ENCODE measurements at places on chromosomes 5 and 9.

GRCh38 chr5:136038635-136039034, 9.8 kb downstream of the TGFBI start:
- no peak for DNase-seq

DNA sequence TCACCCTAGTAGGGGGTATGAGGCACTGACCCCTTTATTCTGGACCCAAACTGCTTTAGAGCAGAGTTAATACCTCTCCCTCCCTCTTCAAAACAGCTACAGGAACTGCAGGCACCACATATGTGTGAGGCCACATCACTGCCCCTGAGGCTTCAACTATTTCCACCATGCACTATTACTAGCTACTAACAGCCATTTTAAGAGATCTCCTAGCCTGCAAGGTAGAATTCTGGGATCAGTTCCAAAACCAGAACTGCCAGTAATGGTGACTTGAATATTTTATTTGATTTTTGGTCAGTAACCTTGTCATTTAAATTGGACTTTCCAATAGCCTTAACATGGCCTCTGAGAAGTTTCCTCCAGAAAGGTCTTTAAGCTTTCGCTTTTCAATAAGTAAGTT, 55.3 kb upstream of the FSD1L start:
- no peak for DNase-seq

DNA sequence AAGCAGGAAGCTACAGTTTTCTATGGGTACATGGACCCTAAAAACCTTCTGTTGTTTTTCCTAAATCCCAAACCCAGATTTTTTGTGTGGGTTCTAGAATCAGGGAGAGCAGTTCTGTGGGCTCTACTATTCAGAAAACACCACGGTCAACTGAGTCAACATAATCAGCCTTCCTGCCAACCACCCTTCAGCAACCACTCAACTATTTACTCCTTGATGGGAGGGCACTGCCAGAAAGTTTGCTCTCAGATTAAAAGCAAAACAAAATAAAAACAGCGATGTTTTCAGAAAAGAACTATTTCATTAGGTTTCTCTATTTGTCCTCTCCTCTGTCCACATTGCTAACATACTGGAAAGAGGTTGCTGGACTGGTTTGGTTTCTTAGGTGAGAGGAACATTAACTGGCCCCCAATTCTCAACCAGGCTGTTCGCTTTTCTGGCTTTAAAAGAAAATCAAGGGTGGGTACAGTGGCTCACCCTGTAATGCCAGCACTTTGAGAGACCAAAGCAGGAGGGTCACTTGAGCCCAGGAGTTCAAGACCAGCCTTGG, 72.3 kb downstream of the GCNT1 start:
- no peak for DNase-seq

DNA sequence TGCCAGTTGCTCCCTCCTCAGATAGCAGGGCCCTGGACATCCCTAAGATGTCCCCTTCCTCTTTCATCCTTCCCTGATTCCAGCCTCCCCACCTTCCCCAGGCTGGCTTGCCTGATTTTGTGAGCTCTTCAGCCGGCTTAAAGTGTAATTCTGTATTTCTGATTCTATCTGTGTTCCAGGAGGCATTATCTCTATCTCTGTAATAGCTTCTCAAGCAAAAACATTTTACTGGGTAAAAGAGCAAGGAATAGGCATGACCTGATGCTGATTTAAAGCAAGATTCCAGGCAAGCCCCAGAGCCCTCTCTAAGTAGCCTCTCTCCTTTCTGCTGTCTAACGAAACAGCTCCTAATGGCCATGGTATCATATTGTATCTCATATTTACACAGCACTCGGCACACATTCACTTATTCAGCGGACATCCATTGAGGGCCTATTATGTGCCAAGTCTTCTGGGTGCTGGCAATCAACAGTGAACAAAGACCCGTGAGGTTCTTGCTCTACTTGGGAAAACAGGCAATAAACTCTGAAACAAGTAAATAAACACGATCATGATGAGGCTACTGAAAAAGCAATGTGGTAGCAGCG, 100.9 kb upstream of the MSX2 start:
- peak; percentile 14 for DNase-seq

DNA sequence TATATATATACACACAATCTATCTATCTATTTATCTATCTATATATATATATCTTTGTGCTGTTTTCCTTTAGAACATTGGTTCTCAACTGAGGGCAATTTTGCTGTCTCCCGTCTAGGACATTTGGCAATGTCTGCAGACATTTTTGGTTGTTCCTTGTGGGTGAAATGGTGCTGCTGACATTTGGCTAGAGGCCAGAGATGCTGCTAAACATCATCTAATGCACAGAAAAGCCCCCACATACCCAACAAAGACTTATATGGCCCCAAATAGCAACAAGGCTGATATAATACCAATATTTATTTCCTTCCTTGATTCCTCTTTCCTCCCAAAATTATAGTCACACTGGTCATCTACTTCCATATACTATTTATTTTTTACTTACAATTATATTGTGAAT, 197.5 kb downstream of the TRPM3 start:
- DNase-seq: no peak

- peak; percentile 69 for DNase-seq
These were observed 33.2 kb downstream of the MED27 start for GRCh38 chr9:132046456-132046855.

GRCh38 chr5:171874234-171874633, 88.6 kb downstream of the SMIM23 start:
- DNase-seq: no peak

DNA sequence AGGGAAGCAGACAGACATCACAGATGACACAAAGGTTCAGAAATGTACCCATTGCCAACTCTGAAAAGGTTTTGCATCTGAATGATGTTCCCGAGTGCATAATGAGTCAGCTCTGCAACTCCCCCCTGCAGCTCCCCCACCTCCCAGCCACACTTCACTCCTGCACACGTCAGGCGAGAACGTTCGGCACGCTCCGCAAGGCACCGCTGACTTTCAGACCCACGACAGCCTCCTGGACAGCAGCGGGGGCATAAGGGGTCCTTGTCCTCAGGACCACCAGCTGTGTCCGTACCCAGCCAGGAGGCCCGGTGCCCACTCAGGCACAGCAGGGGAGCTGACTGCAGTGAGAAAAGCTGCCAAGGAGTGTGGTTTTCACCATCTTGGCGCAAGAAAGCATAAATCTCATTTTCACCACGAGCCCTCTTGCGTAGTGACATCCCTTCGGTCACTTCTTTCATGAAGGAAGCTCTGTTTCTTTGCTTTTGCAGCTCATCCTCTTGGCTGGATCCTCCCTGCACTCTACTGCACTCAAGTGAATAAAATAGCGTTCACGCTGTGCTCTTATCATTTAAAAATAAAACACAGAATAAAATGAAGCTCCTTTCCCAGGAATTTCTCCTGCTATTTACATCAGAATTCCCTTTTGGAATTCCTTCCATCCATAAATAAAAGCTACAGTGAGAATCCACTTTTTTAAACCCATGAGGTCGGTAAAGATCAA, 9.9 kb downstream of the GFPT2 start:
- DNase-seq: no peak

GRCh38 chr5:87411973-87412629, 629 bp downstream of the CCNH start:
- DNase-seq: peak; percentile 12

- DNase-seq: no peak
These were observed 961.6 kb upstream of the CDH18 start for GRCh38 chr5:20949636-20950035.

- DNase-seq: peak; percentile 28
These were observed 103.6 kb downstream of the TSSK1B start for GRCh38 chr5:113331209-113331551.

- DNase-seq: no peak
These were observed 171.6 kb downstream of the RMI1 start for GRCh38 chr9:84152204-84152603.

DNA sequence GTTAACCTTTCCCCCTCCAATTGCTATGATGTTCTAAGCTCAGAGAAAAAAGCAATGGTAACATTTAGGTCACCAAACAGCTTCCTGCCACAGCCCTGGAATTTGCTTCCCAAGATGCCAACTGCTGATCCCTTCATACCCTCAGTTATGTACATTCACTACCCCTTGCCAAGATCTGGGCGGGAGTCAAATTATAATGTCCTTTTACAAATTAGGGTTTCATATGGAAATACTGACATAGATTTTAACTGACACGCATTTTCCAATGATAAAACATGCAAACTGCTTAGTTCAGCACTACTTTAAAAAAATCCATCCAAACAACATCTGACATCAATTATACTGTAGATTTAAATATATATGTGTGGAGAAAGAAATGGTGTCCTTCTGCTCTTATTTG, 5.0 kb downstream of the LOX start:
- no peak for DNase-seq

DNA sequence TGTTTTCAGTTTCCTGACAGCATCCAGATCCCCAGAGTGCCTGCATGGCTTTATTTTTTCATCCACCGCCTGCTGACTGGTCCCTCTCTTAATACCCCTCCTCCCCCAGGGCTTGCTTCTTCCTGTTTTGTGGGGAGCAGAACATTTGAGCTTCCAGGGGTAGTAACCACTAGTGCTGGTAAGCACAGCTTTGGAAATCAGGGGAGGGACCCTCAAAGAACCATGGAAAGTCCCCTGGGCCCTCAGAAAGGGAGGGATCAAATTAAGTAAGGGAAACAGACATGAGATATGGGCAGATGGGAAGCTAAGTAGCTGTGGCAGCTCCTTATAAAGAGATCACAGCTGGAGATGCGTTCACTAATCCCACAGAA, 26.8 kb downstream of the GRIA1 start:
- DNase-seq: no peak

- DNase-seq: no peak
These were observed 83.5 kb downstream of the FEM1C start for GRCh38 chr5:115461093-115461492.

GRCh38 chr9:130466537-130467217, 21.9 kb downstream of the ASS1 start:
- DNase-seq: no peak

- no peak for DNase-seq
These were observed 85.4 kb downstream of the KCNN2 start for GRCh38 chr5:114447084-114447773.

DNA sequence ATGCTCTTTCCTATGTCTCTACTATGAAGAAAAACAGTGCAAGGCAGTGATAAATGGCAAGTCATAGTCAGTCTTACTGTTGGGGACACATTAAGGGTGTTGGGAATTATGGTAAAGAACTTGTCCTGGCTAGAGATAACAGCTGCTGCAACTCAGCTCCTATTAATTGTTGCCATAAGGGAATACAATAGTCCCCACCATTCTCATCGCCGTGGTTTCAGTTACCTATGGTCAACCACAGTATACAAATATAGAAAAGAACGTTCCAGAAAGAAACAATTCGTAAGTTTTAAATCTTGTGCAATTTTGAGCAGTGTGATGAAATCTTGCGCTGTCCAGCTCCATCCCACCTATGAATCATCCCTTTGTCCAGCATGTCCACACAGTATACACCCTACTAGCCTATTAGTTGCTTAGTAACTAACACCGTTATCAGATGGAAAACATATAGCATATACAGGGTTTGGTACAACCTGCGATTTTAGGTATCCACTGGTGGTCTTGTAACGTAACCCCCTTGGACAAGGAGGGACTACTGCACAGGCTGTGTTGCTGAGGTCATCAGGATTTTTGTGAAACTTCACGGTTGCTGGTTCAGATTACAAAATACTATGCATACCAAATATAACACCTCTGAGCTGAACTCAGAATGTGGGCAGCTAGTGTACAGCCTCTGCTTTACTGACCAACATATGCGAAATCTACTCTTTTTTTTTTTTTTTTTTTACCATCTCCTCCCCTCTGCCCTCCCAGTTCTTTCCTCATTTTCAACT, 53.5 kb downstream of the ZFR start:
- no peak for DNase-seq

DNA sequence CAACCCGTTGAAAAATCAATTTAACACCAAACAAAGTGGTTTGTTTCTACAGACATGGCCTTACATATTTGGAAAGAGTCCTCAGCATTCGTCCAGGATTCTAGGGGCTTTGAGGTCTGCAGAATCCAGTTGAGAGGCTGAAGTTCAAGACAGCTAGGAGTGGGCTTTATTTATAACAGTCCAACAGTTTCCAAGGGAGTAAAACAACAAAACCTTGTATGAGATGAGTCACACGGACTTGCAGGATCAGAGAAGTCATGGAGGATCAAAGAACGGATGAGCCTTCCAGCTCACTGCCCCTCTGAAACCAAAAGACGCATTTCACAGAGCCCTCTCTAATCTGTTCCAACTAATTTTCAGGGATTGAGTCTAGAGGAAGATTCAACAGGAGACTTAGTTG, 11.1 kb upstream of the ESM1 start:
- DNase-seq: no peak

DNA sequence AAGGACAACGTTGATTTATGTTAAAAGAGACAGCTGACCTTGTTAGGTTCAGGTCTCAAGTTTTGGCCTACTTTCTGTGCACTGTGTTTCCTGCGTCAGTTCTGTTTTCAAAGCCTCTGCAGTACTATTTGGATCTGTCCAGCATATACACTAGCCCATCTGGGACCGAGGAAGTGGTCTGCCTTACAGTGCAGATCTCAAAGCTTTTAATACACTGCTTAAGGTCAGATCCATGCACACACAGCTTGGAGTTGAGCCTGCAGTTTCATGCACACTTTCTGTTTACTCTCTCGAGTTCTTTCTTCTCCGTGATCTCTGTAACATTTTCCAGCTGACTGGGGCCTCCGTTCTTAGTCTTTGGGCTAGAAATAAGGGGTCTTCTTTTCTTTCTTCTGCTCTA, 24.1 kb downstream of the CARTPT start:
- no peak for DNase-seq

- DNase-seq: peak; percentile 72
These were observed 460.7 kb upstream of the MEF2C start for GRCh38 chr5:89343666-89344065.

DNA sequence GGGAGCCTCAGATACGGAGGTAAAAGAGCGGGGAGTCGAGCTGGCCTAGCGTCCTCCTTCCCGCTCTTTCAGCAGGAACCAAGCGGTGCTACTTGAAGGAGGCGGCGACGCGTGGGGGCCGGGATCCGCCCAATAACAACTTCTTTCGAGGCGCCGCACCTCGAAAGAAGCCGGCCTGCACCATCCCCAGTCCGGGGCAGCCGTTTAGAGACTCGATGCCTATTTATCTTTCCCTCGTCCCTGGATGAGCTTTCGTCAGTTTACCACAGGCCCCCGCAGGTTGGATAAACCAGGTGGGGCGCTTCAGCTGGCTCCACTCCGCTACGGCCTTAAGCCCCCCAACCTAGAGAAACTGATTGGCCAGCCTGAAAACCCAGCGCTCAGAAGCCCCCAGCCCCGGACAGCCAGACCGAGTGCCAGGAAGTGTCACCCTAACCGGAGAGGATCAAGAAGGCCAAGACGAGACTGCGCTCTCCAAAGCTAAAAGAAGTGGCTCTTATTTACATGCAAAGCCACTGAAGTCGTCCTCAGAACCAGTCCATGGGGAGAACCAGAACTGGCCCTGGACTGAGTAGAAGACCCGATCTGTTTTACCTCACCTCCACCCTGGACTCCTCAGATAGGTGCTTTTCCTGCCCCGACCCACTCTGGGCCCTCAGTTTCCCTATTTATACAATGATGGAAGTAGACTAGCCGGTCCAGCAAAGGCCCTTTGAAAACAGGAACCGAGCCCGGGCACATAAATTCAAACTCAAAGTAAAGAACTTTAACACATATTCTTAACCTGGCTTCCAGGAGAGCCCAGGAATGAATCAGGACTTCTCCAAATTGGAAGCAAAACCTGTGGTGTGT, 1.4 kb downstream of the HAND1 start:
- DNase-seq: no peak

GRCh38 chr5:1727571-1727970, 72.1 kb downstream of the MRPL36 start:
- DNase-seq: no peak

GRCh38 chr9:37410969-37411785, 11.3 kb upstream of the GRHPR start:
- DNase-seq: no peak

- DNase-seq: no peak
These were observed 133.3 kb downstream of the PCSK5 start for GRCh38 chr9:76023715-76024195.
